ENCODE measurements at places on chromosomes 3 and 15.

GRCh38 chr15:69562564-69562963 lies 109.9 kb downstream of the RPLP1 start:
- no peak for DNase-seq

DNA sequence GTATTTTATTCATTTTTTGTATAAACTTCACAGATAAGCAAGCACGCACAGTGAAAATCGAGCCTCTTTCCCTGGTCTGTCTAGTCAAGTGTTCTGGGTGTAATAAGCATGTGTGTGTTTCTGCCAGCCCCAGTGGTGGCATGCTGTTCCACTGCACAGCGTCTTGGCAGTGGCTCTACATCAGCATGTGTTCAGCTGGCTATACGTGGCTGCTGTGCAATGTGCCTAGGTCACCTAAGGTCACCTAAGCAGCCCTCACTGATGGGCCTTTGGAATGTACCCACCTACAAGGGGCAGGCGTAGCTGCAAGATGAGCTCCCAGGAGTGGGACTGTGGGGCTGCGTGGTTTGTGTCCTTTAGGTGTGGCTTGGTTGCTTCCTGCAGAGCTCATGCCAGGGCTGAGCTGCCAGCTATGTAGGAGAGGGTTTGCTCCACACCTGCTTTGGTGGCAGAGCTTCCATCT lies 4.9 kb downstream of the LIMD1 start:
- no peak for DNase-seq

- no peak for DNase-seq
These were observed 9.9 kb downstream of the CEP152 start for GRCh38 chr15:48800811-48801455.

- DNase-seq = no peak
These were observed 58.7 kb downstream of the ESYT3 start for GRCh38 chr3:138492980-138493675.

DNA sequence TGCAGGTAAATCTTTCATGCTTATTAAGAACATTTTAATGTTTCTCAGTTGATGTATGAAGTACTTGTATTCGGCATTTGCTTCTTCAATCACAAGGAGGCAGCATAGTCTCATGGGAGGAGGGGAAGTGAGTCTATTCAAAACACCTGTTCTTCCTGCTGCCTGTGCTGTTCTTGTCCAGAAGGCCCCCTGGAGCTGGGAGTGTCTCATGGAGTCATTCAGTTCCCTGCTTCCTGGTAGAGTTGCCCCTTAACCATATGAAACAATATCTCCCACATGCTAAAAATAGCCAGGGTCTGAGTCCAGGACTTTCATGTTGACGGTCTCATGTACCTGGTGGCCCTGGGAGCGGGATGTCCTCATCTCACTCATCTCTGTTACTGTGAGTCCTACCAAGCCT lies 15.5 kb upstream of the PPP1R2 start:
- DNase-seq = no peak

DNA sequence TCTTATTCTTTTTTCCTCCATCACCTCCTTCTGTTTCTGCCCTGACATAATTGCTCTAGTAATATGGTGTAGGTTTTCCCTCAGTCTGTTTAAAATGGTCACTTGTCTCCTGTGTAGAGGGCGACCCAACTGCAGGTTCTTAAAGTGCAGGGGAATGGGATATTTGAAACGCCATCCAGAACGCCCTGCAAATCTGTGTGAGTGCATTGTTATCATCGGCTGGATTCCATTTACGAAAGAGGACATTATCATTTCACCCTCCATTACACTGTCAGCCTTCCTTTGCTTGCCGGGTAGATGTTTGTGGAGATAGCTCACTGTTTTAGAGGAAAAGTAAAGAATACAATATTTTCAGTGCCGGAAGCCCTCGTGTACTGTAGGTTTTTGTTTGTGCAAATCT lies 354.0 kb downstream of the LRTM1 start:
- no peak for DNase-seq

DNA sequence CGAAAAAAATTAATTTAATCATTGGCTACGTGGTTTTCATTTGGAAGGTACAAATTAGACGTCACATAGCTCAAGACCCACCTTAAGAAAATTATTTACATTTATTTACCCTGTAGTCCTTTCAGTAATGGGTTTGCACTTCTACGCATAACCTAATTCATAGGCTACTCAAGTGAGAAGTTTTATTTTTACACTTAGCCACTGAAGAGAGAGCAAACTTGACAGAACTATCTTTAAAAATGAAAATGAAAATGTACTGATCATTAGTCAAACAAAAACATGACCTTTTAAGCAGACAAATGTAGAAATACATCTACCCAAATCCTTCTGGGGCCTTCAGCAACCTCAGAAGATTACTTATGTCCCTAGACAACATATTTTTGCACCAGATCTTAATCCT lies 269.4 kb upstream of the TTC14 start:
- no peak for DNase-seq

DNA sequence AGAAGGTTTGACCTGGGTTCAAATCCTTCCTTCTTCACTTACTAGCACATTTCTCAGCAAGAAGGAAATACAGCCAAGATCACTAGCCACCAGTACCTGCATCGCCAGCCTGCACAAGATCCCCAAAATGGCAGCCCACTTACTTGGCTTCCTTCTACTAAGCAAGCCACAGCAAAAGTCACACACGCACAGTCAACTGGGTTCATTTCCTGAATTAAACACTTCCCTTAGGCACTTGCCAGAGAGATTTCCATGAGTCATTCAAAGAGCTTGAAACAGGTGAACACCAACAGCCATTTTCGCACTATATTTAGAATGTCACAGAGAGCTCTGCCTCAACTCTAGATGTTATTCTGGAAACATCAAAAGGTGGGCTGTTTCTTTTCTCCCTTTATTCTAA lies 42.6 kb downstream of the MGLL start:
- DNase-seq = no peak

DNA sequence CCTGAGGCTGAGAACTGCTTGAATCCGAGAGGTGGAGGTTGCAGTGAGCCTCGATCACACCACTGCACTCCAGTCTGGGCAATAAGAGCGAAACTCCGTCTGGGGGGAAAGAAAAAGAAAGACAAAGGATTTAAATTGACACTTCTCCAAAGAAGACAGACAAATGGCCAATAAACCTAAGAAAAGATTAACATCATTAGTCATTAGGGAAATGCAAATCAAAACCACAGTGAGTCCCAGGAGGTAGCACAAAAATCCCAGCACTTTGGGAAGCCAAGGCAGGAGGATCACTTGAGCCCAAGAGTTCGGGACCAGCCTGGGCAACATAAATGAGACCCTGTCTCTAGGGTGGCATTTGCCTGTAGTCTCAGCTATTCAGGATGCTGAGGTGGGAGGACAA lies 12.6 kb downstream of the CLPX start:
- no peak for DNase-seq

DNA sequence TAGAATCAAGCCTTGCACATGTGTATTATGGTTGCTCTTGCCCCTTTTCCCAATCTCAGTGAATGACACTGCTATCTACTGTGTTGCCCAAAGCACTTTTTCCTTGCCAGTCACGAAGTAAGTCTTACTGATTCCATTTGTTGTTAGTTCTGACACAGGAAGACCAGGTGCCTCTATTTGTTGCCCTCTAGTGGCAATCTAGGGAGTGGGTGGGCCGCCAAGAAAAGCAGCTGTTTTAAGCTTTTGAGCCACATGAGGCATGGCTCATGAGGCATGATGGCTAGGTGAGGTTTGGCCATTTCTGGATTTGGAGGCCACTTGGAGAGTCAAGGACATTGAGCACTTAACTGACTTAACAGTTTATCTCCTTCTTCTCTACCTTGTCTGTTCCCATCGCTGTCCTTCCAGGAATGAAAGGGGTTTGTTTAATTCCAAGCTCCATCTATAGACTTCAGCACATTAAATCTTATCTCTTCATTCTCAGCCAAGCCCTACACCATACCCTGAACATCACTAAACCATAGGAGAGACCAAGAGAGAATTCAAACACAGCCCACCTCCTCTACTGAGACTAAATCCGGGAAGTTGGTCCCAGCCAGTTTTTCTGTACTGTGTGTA lies 103.1 kb downstream of the HCN4 start:
- DNase-seq = peak; percentile 56

DNA sequence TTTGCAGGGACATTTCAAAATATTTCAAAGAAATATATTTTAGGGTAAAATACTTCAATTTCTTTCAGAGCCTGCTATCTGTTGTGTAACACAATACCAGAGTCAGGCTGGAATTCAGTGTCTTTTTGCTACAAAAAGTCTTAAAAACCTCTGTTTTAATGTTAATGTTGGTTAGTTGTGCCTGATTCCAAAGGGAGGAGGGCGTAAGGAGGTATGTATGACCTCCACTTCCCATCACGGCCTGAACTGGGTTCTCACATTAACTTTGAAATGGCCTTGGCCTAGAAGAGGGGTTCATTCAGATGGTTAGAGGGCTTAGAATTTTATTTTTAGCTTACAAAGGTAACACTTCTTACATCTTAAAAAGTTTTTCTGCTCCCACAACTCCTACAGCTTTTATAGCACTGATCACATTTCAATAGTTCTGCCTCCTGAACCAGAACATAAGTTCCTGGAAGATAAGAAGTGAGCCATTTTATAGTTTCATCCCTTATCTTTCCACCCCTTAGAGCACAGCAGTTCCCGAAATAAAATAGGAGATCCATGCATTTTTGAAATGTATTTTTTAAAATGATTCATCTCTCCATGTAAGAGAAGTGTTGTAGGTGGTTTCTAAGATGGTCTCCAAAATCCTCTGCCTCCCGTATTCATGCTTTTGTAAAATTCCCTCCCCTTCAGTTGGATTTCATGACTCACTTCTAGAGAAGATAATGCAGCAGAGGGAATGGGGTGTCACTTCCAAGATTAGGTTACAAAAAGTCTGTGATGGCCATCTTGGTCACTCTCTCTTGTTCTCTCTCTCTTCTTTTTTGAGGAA lies 543.1 kb upstream of the NECTIN3 start:
- DNase-seq = no peak

GRCh38 chr15:101615986-101616848 lies 36.0 kb downstream of the TM2D3 start:
- no peak for DNase-seq

DNA sequence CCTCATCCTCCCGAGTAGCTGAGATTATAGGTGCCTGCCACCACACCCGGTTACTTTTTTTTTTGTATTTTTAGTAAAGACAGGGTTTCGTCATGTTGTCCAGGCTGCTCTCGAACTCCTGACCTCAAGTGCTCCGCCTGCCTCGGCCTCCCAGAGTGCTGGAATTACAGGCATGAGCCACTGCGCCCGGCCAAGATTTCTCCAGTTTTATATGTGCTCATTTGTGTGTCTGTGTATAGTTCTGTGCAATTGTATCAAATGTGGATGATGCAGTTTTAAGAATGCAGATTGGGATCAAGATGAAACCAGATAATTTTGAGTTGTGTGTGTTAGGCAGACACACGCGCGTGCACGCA lies 68.3 kb downstream of the SLCO3A1 start:
- no peak for DNase-seq

- DNase-seq = peak; percentile 77
These were observed at the start of gene FOXP1 for GRCh38 chr3:71583566-71584393. TSS of gene FOXP1 (minus strand) at chr3:71583728. CDS start at chr3:71198381, 385,347 bp downstream.

- no peak for DNase-seq
These were observed 161.4 kb upstream of the IQSEC1 start for GRCh38 chr3:13234666-13235065.

GRCh38 chr3:168139947-168140346 lies 44.2 kb upstream of the GOLIM4 start:
- no peak for DNase-seq

DNA sequence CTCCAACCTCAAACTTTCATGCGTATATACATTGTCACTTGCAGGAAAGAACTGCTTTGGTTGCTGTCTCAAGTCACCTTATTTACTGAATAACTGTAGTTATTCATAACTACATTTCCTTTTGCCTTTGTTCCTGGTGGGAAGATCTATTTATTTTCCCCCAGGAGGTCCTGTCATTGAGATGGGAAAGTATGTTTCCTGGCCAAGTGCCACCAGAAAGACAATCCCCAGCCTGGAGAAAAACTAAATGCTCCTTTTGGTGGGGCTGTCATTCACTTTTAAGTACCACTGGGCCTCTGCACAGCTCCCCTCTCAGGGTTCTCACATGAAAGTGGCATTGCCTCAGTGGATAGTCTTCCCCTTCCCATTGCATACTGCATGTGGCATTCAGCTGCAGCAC lies 59.8 kb downstream of the LRRC3B start:
- no peak for DNase-seq
